ENCODE measurements at places on chromosomes 7 and 10.

GRCh38 chr10:32348297-32349198 lies 1.6 kb upstream of the EPC1 start:
- no peak for DNase-seq

GRCh38 chr7:33901847-33902246 lies 3.5 kb upstream of the BMPER start:
- DNase-seq: no peak

DNA sequence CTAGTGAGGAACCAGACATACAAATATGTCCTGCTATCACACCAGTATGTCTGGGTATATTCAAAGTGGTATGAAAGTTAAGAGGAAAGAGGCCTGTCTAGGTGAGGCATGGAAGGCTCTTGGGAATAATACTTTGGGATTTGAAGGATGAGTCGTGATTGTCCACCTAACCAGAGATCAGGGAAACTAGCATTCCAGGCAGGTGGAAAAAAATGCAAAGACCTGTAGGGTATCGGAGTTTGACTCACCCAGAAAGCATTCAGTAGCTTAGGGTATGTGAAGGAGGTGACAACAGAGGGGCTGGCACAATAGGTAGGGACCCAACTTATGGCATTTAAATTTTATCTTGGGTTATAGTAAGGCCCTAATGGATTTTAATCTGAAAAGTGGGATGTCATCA lies 950 bp upstream of the GCC1 start:
- no peak for DNase-seq

DNA sequence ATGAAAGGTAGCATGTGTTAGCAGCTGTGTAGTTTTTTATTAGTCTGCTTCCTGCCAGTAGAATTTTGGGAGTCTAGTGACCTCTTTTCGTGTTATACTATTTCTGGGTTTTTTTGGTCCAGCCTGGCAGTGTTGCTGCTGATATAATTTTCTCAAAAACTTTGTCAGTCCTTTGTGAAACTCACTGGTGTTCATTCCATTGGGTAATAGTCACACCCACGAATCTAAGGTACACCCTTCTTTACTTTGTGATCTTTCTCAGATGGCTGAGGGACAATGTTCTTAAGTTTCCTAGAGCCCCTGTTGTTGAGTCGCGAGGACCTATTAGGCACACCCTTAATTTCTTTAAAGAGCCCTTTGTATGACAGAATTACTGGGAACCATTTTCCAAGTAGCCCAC lies 52.3 kb downstream of the TPST1 start:
- DNase-seq: no peak

DNA sequence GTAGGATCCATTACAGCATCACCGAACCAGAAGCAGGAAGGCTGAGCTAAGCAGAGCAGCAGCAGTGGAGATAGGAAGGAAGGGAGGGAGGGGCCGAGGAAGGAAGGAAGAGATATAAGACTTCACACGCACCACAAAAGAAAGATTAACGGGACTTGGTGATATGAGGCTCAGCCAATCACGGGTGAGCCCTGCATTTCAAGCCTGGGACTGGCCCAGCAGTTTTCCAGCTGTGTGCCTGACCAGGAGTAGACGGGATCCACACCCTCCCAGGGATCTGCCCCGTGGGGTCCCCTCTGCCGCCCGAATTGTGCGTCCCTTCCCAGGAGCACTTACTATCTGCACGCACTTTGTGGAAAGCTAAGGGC lies 16.2 kb downstream of the ATG9B start:
- DNase-seq: no peak

GRCh38 chr7:135285547-135286233 lies 52.1 kb downstream of the STRA8 start:
- DNase-seq: no peak

- DNase-seq: peak; percentile 3
Observed at GRCh38 chr7:91288208-91288824, 24.1 kb downstream of the FZD1 start.

DNA sequence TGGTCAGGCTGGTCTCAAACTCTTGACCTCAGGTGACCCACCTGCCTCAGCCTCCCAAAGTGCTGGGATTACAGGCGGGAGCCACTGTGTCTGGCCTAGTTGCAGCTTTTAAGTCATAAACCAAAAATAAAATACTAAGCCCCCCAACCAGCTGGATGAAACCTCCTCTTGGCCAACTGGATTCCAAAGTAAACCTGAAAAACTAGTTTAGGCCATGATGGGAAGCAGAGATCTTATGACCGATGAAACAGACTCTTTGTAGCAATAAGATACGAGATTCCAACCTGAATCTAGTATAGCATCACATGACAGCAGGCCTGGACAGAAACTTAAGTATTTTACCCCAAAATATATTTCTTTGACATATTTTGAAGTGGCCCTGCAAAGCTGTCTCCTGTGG lies 9.1 kb upstream of the MCM10 start:
- DNase-seq: no peak

GRCh38 chr7:2478800-2479199 lies 2.6 kb upstream of the GRIFIN start:
- DNase-seq: no peak

GRCh38 chr7:28853150-28853549 lies 105.0 kb downstream of the TRIL start:
- DNase-seq: no peak

- peak; percentile 94 for DNase-seq
Observed at GRCh38 chr7:107180378-107180777, 11.6 kb downstream of the HBP1 start.

DNA sequence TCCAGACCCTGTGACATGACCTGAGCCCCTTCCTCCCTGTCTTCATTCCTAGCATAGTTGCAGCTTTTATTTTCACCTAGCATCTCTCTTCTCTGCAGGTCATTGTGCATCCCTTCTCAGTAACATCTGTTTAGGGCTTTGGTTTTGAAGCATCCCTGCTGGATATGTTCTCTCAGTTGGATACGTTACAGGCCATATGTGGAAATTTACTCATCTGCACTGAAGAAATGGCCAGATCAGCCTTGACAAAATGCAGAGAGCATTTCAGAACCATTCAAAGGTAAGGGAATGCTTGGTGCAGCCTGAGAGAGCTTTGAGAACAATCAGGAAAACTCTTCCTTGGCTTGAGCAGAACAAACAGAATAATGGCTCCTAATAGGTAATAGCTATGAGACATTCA lies 647.0 kb downstream of the KCNMA1 start:
- no peak for DNase-seq

DNA sequence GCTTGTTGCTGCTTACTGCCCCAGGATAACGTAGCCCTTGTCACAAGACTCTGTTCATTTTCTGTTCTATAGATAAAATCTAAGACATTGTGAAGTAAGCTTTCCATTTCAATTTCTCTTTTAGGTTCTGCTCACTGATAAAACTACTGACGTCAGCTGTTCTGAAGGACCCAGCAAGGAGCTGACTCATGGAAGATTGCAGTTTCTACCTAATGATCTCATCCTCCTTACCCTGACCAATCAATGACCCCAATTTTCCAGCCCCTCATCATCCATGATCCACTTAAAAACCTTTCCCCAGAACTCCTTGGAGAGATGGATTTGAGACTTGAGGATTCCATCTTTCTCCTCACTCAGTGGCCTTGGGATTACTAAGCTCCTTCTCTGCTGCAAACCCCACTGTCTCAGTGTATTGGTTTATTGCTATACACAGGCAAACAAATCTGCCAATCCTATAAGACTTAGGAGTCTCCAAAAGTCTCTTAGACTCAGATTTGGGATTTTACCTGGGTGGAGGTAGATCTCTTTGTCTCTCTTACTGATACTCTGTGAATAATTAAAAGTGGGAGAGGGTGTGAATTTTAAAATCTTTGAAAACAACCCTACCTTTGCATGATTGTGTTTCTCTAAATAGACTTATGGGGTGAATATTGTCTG lies 109.2 kb upstream of the TRIM24 start:
- no peak for DNase-seq

GRCh38 chr10:73480158-73480557 lies 15.7 kb downstream of the PPP3CB start:
- no peak for DNase-seq

GRCh38 chr10:23643111-23643780 lies 204.4 kb downstream of the OTUD1 start:
- DNase-seq: peak; percentile 56

- DNase-seq: no peak
Observed at GRCh38 chr10:87816898-87817608, 973 bp downstream of the ATAD1 start.
